DMS153 (cell line): ENCODE measurements at places on chromosomes 3 and 15.

DNA sequence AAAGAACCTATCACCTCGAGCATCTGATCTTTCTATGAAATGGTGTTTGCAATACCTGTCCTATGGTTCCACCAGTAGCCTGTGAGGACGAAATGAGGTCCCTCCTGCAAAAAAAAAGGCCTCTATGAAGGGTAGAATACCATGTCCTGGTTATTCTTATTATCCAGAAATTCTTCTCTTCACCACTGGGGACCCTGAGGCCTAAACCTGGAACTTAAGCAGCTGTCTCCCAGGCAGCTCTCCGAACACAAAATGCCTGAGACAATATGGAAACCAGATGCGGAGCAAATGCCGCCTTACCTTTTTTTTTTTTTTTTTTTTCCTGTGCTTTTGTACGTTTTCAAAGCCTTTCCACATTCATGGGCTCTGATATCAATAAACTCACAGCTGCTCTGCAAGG is 62.1 kb upstream of the WNT5A start:
- no peak for DNase-seq

- peak; percentile 48 for DNase-seq
Measured at GRCh38 chr3:115217678-115218451, 70.8 kb upstream of the ZBTB20 start.

DNA sequence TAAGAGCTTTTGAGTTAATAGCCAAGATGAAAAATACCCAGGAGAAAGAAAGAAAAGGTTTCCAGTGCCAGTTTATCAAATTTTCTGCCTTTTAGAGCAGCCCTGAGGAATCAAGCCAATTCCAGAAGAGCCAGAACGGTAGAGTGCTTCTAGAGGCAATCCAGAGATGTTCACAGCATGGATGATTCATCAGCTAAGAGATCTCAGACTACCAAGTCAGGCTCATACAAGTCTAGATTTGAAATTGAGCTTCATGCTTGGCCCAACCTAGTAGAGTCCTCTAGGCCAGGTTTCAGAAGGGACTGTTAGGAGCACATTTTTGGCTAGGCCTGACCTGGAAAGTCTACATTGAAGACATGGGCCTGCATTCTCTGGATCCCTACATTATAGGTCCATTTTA is 15.5 kb downstream of the WDR48 start:
- DNase-seq: no peak

DNA sequence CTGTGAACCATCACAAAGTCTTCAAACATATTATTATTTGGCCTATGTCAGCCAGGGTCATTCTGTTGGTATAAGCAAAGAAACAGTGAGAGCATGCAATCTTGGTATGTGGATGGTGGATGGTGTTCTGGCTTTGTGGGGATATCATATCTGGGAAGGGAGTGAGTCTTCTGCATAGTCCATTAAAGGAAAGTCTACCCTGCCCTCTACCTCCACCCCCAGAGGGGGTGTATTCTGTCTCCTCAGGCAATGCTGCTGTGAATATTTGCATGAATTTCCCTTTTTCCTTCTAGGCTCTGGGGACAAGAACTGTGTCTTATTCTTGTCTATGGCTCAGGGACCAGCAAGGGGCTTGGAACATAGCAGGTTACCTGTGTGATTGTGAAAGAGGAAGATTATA is 495.8 kb downstream of the PDCD6IP start:
- DNase-seq: no peak

GRCh38 chr3:73292220-73292619 is 230.8 kb downstream of the EBLN2 start:
- DNase-seq: no peak

- DNase-seq: no peak
Measured at GRCh38 chr3:77464111-77464688, 424.3 kb downstream of the ROBO2 start.
